Memory B cell (primary cell): ENCODE measurements at places on chromosomes 7 and 10.

GRCh38 chr10:73803680-73804286 lies 7.6 kb downstream of the NDST2 start:
- no peak for DNase-seq

DNA sequence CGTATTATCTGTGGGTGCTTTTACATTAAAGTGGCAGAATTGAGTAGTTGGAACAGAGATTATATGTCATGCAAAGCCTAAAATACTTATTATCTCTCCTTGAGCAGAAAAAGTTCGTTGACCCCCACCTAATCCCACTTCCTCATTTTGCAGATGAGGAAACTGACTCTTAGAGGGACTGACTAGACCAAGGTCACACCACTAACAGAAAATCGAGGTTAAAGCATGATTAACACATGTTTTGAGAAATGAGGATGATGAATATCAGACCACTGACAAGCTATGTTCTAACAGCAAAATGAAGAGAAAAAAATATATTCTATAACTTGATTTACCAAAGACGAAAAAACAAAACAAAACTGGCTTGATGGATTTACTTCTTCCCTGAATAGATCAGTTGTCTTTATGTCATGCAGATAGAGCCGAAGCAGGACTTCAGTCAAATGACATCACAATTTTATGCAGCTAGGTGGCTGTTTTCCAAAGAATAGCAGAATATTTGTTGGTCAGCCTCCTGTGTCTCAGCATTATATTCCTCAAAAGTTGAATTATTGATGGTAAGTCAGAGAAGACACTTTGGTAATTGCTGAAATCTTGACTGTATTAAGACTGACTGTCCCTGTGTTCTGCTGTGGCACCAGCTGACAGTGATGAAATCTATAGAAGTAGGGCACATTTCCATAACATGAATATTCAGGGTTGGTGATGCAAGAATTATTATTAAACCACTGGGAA lies 24.2 kb upstream of the SMIM30 start:
- no peak for DNase-seq

DNA sequence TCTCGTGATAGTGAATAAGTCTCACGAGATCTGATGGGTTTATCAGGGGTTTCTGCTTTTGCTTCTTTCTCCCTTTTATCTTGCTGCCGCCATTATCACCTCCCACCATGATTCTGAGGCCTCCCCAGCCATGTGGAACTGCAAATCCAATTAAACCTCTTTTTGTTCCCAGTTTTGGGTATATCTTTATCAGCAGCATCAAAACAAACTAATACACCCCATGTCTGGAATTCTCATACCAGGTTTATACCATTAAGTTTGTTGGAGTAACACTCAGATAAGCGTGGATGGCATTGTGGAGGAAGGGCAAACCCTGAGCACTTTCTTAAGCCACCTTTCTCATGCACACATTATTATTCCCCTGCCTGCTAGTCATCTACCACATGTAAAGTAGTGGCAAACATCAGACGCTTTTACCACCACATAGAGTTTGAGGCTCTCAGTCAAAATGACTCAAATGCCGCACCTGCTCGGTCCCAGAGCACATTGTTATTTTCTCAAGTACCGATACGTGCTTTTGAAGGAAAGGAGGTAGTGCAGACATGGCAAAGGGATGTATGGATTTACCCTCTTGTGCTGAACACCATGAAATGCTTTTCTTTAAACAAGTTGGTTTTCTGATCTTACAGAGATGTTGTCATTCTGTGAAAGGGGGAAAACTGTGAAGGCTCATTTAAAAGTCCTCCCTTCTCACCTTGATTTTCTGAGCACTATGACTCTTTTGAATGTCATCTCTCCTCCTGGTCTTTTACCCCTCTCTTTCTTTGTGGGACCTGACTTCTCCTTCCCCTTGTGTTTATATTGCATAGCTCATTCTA lies 429.7 kb downstream of the EXOC4 start:
- no peak for DNase-seq

DNA sequence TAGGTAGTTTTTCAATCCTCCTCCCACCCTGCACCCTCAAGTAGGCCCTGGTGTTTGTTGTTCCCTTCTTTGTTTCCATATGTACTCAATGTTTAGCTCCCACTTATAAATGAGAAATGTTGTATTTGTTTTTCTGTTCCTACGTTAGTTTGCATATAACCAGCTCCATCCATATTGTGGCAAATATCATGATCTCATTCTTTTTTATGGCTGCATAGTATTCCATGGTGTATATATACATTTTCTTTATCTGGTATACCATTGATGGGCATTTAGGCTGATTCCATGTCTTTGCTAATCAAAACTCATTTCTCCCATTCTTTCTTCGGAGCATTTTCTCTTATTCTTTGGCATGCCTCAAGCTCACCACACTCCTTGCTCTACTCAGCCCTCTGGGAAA lies 789.6 kb upstream of the KCND2 start:
- no peak for DNase-seq

- no peak for DNase-seq
Measured at GRCh38 chr10:77763453-77764430, 126.1 kb upstream of the KCNMA1 start.

DNA sequence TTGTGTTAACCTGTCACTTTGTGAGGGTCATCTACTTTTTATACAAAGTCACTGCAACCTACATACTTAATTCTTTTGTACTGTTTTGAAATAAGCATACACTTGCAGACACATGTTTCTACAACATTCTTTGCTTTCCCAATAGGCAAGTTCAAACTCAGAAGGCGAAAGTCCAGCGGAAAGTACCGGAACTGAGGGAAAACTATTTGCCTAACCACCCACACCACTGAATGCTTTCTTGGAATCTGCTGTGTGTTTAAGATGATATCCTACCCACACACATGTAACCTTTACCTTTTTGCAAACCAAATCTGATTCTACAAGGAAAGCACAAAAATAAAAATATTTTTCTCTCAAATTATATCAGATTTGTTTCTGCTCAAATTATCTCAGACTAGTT lies 139.4 kb upstream of the AGR3 start:
- no peak for DNase-seq
